ENCODE measurements at places on chromosomes 12 and 14.

DNA sequence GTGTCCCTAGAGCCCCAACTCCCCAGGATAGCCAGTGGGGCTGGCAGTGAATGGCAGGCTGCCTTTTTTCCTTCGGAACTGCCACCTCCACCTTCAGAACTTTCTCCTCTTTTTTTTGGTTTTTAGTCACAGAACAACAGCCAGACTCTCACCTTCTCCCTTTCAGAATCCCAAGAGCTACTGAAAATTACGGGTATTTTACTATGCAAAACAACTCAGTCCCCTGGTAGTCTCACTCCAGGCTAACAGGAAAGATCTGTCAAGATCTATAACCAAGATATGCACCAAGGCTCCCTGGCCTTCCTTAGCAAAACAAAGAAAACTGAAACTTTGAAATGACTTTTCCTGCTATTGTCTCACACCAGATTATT is 12.5 kb downstream of the PLEKHG6 start:
- no peak for DNase-seq

DNA sequence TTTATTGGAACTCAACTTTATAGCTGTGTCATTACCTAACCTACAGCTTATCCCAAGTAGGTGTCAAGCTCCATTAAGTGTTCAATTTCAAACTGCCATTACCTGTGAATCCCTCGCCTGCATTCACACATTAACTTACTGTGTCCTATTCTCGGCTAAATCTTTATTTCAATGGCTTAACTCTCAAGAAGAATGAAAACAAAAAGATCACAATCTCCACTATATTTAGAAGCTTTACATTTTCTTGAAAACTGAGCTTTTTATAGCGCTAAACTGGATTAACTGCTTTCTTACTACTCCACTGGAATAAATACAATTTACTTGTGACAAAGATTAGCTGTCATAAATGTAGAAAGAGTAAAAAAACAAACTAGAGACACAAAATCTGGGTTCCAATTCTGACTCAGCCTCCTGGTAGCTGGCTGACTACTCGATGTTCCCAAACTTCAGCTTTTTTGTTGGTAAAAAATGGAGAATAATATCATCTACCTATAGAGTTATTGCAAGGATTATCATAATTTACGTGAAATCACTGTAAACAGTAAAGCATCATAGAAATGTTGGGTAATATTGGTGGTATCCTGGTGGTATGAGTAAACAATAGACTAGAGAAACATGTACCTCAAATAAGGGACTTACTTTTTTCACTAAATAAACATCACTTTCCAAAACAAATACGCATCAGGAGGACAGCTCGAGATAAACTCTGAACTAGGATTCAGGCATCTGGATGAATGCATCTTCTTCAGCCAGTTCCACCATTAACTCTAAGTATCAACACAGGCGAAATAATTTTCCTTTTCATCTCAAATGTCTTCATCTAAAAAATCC is 1.7 kb downstream of the RALGAPA1 start:
- DNase-seq = no peak

DNA sequence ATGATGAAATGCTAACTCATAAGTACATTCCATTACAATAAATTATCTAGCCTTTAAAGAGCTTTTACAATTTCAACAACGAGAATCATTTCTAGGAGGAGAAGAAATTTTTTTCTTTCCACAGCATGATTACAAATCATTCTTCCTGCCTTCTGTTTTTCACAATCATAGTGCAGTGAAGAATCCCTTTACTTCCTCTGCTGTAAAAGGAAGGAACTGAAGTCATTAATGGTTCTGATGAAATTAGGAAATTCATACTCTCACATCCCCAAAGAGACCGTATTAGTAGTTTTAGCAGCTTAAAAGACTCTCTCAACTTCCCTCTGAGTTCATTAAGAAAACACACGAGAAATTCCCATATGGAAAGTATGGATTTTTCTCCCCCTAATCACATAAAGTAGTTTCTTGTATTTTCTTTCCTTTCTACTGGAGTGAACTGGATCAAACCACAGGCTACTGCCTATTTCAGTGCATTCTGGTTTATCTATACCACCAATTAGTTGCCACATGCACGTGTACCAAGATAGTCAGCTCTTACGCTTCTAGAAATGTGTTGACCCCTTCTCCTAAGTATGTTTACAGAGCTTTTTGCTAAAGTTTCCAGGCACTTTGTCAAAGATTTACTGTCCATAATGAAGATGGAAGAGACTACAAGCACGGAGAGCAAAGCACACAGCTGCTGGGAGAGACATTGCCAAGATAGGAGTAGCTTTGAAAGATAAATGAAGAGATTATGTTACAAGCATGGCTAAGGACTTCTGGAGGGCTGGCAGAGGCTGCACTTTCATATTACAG is 58.9 kb upstream of the KITLG start:
- peak; percentile 4 for DNase-seq

GRCh38 chr14:25042362-25043299 is 7.3 kb downstream of the STXBP6 start:
- DNase-seq = peak; percentile 68

GRCh38 chr12:558580-558979 is 98.8 kb downstream of the B4GALNT3 start:
- DNase-seq = no peak

- no peak for DNase-seq
Observed at GRCh38 chr12:12003609-12004008, 67.1 kb upstream of the BCL2L14 start.

GRCh38 chr12:13022851-13023271 is 21.3 kb upstream of the FAM234B start:
- no peak for DNase-seq

- no peak for DNase-seq
Observed at GRCh38 chr12:105351523-105351922, 21.0 kb downstream of the C12orf75 start.

DNA sequence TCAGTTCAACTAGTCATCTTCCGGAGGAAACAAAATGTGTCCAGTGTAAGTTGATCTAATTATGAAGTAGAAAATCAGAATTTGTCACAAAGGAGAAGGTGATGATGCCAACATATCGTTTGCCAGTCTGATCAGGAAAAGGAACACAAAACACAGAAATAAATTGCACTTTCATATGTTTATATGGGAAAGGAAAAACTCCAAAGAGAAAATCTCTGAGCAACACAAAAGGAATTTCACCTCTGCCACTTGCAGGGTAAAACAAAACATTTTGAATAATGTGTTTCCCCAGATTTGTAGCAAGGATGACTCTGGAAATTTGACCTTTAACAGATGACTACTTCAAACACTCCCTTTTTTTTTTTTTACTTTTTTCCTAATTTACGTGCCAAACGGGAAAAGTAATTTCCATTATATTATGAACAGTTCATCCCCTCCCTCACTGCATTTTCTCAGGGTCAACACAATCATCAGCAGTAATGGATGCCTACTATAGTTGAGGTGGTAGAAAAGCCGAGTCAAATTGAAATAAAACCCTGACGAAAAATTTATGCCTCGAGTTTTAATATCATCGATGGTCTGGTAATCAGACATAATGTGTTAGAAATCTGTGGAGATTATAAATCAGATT is 25.6 kb downstream of the MGAT4C start:
- DNase-seq = no peak

DNA sequence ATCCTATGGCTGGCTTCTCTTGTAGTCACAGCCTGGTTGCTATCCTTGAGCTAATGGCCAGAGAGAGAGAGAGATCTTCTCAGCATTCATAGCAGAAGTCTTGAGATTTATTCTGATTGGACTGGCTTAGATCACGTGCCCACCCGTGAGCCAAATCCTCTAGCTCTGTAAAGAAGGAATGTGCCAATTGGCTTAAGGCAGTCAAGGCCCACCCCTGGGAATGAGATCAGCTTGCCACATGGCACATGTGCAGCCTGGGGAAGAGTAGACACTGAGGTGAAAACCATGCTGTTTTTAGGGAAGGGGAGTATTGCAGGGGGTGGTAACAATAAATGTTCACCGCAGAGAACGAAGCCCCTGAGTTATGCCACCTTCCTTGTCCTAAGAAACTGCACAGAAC is 36.3 kb downstream of the PLEKHG7 start:
- no peak for DNase-seq

- no peak for DNase-seq
Observed at GRCh38 chr12:113555226-113555625, 83.6 kb upstream of the LHX5 start.

DNA sequence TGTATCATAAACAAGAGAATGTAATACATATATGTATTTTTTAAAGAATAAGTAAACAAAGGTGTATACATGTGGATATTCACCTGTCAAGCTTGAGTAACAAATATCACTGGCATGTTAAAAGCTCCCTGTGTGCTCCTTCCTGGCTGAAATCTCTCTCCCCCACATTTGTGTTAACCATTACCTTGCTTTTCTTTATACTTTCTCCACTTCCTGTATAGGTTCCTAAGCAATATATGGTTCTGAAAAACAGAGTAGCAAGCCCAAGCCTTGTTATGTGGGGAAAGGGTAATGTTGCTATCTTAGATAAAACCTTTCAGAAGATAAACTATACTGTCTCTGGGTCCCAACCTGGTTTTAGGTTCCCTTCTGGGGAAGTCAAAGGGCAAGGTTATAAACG is 32.3 kb upstream of the TBC1D30 start:
- DNase-seq = no peak

GRCh38 chr12:41963398-41963797 is 181.3 kb downstream of the GXYLT1 start:
- DNase-seq = no peak

- DNase-seq = no peak
Observed at GRCh38 chr14:89721956-89722355, 232.6 kb downstream of the EFCAB11 start.

- DNase-seq = no peak
Observed at GRCh38 chr14:65627315-65627714, 214.8 kb downstream of the FUT8 start.

DNA sequence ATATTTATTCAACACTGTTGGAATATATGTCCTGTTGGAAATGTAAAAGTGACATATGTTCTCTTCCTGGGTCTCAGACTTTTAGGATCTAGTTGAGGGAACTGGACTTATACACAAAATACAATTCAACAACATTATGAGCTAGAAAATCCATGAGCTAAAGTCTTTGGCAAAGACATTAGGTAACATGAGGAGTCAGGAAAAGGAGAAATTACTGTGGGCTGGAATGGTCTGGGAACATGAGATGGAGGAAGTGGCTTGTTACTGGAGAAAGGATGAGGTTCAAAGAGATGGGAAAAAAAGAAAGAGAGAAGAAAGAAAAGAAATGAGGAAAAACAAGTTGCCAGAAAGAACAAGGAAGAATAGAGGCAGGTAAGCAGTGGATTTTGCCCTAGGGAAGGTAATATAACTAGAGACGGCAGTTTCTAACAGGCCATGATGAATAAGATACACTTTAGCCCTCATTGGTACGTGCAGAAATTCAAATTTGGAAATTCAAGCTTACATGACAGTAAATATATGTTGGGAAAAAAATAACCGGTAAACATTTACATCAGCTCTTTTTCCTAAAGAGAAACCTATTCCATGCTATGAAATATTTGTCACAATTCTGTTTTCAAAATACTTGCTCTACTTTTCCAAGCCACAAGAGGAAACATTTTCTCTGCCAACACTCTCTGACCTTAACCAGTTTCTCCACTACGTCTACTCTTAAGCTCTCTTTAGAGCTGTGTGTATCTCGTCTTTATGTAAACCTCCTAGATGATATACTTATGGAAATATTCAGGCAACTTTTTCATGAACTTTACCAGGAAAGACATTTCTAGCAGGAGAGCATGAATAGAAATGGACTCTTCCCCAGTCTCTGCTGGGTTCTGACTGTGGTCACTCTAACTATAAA is 268.8 kb upstream of the BTG1 start:
- DNase-seq = no peak

- no peak for DNase-seq
Observed at GRCh38 chr14:32567543-32568384, 238.7 kb downstream of the AKAP6 start.

DNA sequence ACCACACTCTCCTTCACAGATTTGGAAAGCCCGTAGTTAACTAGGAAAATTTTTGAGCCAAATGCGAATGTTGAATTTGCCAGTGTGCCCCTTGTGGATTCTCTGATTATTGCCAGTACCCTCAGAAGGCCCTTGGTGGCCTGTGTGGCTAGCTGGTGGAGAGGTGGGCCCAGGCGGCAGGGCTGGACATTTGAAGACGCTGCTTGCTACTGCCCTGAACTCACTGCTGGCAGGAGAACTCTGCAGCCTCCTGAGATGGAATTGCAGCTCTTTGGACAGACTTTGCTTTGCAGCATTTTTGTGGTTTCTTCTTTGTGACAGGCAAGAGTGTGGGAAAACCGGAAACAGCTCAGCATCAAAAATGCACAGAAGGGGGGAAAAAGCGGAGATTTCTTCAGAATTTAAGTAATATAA is 97.6 kb downstream of the TGFB3 start:
- peak; percentile 29 for DNase-seq

GRCh38 chr12:3371018-3371417 is 120.0 kb upstream of the PRMT8 start:
- DNase-seq = no peak

- DNase-seq = no peak
Observed at GRCh38 chr12:40241741-40242140, 16.9 kb downstream of the LRRK2 start.

GRCh38 chr14:90616313-90616712 is 199.9 kb downstream of the TTC7B start:
- DNase-seq = no peak

- peak; percentile 12 for DNase-seq
Observed at GRCh38 chr14:59274991-59275391, 86.5 kb downstream of the DAAM1 start.

DNA sequence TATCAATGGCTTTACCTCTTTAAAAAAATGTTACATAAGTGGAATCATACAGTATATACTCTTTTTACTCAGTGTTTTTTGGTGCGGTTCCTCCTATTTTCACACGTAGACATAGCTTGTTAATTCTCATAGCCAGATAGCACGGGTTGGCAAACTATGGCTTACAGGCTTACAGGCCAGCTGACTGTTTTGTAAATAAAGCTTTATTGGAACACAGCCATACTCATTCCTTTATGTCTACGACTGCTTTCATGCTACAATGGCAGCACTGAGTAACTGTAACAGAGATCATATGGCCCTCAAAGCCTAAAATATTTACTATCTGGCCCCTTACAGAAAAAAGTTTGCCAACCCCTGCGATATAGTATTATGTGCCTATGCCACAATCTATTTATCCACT is 5.8 kb upstream of the DAAM1 start:
- no peak for DNase-seq

- no peak for DNase-seq
Observed at GRCh38 chr12:120257041-120257821, 8.3 kb downstream of the PXN start.

DNA sequence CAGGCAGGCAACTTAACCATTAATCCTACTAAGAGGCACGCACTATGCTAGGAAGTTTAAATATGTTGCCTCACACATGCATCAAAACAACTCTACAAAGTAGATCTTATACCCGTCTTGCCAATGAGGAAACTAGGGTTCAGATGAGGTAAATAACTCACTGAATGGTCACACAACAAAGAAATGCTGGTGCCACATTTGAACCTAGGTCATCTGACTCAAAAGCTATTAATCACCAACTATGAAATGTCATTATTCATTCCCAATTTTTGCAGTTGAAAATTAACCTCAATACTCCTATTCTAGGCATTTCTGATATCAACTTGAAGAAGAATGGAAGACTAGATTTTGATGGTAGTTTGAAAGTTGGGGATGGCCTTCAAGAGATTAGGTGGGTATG is 2.8 kb upstream of the PYROXD1 start:
- DNase-seq = no peak
